ENCODE measurements at places on chromosomes 4 and X. TPM values are rescaled to one million over a fixed set of nuclear protein-coding genes. Genes with fewer than 3 reads are reported as not detected.

The CENPVL1 gene
- total RNA-seq, result not detected

DNA sequence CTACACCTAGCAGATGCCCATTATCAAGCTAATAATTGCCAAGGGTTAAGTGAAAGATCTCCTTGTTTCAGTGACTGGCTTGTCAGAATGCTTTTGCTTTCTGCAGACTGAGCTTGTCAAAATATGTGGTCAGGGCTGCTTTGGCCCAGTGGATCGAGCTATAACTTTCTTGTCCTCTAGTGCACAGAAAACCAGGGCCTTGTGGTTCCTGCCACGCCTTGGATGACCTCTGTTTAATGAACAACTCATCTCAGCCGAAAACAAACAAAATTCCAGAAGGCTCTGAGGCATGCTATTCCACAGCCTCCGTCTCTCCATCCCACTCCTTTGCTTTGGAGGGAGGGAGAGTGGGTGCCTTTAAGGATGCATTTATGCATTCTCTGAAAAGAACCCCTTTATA lies 11.3 kb downstream of the EVC start:
- no peaks in the 10 kb centered on the region for H3K4me1 ChIP-seq
- H3K4me3 ChIP-seq, result no peak overlapping the region
- no peaks in the 10 kb centered on the region for H3K36me3 ChIP-seq
- DNase-seq, result no peak

DNA sequence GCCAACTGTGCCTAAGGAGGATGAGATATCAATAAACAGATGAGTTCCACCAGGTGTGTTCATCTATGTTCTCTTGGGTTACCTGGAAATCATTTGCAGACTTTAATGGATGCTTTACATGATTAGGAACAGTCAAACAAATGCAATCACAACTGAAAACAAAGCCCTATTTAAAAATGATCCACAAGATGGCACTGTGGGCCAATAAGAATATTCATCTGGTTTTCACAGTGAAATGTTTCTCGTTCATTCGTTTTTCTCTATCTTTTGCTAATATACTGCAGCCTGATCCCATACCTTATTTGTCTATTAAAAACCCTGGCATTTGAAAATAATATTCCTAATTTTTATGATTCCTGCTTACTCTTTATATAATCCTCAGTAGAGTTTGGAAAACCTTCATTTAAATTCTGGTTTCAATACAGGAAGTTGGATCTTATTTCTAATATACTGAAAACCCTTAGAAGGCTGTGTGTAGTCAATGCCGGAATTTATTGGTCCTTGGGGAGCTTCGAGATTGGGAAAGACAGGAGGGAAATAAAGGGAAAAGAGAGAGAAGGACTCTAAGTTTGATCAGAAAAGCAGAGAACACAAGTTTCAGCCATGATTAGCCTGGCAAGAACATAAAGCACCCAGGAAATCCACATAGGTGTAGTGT lies 63.8 kb upstream of the TAPT1 start:
- no peak for DNase-seq
- H3K27me3 ChIP-seq, result no peaks in the 10 kb centered on the region
- no peaks in the 10 kb centered on the region for H3K36me3 ChIP-seq
- no peak overlapping the region for H3K4me3 ChIP-seq
- H3K4me1 ChIP-seq, result no peaks in the 10 kb centered on the region

The FAM47B gene
- not detected for total RNA-seq

The XPNPEP2 gene
- total RNA-seq, result 0.28 TPM

The MAGEA9B gene
- total RNA-seq, result not detected

The MGARP gene
- total RNA-seq, result not detected

DNA sequence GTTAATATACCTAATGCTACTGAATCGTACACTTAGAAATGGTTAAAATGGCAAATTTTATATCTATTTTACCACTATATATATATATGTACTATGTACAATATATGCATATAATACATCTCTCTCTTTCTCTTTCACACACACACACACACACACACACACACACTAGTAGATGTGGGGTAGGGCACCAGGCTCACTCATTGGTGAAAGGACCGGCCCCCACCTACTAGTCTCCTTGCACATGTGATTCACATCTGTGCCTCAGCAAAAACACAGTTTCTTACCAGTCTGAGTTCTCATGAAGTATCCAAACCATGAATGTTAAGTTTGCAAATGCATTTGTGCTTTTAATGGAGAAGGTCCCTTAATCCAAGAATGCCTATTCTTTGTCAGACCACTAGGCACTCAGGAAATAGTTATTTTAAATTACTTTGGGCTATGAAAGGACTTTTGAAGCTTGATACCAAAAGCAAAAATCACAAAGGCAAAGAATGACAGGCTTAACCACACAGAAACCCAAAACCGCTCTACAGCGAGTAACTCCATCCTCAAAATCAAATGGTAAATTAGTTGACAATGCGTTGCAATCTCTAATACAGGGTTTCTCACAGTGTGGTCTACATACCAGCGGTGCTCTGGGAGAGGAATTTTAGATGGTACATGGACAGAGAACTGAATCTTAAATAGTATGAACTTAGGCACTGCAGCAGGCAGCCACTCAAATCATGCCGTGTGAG lies 5.8 kb downstream of the TSC22D3 start:
- no peak for DNase-seq
- H3K27ac ChIP-seq, result no peak overlapping the region

DNA sequence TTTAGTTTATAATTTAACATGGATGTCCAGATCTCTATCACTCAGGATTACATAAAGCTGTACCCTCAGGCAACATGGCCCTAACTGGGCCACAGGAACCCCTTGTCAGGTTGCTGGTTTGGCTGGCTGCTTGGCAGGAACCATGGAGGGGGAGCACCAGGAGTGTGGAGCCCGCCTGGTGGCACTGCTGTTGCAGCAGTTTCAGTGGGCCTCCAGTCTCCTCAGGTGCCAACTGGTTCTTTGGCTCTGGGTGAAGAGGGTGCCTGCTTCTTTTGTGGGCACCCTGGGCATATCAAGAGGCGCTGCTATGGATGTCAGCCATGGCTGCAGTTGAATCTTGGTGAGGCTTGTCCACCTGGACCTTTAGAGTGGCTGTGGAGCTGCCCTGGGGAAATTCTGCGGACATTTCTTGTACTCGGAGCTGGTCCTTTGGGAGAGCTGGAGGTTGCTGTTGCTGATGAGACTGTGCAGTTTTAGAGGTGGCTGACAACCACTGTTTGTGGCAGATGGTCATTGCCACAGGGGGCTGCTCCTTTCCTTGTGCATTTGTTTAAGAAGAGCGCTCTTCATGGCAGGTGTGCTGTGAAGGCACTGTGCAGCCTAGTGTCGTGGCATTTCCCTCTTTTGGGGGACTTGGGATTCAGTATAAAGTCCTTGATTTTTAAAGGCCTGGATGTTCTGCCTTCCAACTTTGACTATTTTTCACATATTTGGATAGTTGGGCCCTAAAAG lies 10.3 kb upstream of the SMIM14 start:
- no peak overlapping the region for H3K27ac ChIP-seq
- H3K36me3 ChIP-seq, result no peaks in the 10 kb centered on the region

The AFM gene
- total RNA-seq, result not detected

The XG gene
- not detected for total RNA-seq

DNA sequence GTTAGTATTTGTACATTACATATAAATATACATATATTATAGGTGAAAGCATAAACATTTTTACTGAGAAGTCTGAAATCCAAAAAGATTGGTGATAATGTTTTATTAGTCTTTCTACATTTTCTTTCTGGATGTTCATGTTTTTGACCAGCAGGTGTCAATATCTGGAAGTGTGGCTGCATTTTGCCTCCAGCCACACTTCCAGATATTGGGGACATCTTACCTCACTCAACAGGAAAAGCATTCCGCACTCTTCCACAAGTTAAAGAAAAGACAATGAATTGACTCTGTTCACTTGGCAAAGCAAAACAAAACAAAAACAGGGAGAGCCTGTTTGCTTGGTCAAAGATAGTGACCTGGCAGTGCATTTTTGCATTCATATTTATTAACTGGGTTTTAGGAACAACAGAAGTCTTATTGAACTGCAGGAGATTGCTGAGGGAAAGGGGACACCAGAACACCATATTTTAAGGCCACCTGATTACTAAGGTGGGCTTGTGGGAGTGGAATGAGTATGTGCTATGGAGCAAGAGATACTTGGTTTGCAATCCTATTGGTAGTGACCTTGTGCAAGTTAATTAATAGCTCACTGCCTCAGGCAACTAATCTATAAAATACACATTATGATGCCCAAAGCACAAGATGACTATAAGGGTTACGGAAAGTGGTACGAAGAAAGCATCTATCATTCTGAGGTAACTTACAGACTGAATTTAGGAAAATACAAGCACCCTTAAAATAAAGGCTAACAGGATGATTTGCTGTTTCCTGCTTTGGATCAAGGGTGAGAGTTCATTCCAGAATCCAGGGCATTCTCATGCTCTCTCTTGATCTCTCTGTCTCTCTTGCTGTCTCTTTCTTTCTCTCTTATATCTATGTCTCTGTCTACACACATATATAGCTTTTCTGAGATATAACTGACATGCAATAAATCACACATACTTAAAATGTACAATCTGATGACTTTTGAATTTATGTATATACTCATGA lies 389.9 kb upstream of the EMCN start:
- no peaks in the 10 kb centered on the region for H3K36me3 ChIP-seq
- H3K27ac ChIP-seq, result no peak overlapping the region
- no peaks in the 10 kb centered on the region for H3K27me3 ChIP-seq
- H3K4me1 ChIP-seq, result no peaks in the 10 kb centered on the region
- DNase-seq, result no peak
- no peak overlapping the region for H3K4me3 ChIP-seq

DNA sequence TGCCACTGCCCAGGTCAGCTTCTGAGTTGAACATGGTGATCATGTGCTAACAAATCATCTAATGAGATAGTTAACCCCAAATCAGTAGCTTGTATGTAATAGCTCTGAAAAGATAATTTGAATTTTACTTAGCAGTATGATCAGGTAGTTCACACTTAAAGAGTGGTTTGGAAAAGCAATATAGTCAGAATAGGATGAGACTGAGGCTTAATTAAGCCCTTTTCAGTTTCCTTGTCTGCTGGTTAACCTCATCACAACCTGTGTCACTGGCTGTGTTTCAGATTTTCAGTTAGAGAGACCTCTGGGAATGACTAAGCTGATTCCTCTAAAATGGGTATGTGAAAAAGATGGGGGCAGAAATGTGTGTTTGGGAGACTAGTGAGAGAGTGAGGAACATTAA lies 38.1 kb downstream of the GPR174 start:
- H3K36me3 ChIP-seq, result no peaks in the 10 kb centered on the region
- no peaks in the 10 kb centered on the region for H3K27me3 ChIP-seq
- H3K4me3 ChIP-seq, result no peak overlapping the region
- no peak overlapping the region for H3K27ac ChIP-seq
- H3K4me1 ChIP-seq, result peaks cover 53% of the 10 kb centered on the region

The HSFX1 gene
- total RNA-seq, result 0.29 TPM

- H3K27me3 ChIP-seq, result no peaks in the 10 kb centered on the region
- no peaks in the 10 kb centered on the region for H3K36me3 ChIP-seq
These were observed 125.6 kb downstream of the PHF8 start for GRCh38 chrX:53918702-53919101.

The CT45A1 gene
- not detected for total RNA-seq

The GDPD2 gene
- total RNA-seq, result 0.09 TPM

The UGT8 gene
- total RNA-seq, result 0.46 TPM

The FHDC1 gene
- 0.04 TPM for total RNA-seq

The GAGE12E gene
- total RNA-seq, result not detected

The CSAG2 gene
- total RNA-seq, result not detected

DNA sequence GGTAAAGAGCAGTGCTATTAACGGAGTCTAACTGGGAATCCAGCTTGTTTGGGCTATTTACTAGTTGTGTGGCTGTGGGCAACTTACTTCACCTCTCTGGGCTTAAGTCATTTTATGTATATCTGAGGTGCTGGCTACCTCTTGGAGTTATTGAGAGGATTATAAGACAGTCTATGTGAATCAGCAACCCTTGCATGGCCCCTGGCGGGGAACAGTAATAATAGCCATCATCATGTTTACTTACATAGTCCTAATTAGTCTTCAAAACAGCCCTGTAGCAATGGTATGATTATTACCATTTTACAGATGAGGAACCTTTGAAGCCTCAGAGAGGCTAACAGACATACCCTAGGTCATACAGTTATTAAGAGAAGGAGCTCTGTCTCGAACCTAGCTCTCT lies 1.5 kb downstream of the HPRT1 start:
- no peak for DNase-seq
- no peak overlapping the region for H3K27ac ChIP-seq
- no peak overlapping the region for H3K4me3 ChIP-seq
- H3K27me3 ChIP-seq, result no peaks in the 10 kb centered on the region

- H3K36me3 ChIP-seq, result no peaks in the 10 kb centered on the region
- no peaks in the 10 kb centered on the region for H3K4me1 ChIP-seq
- no peak for DNase-seq
- H3K27me3 ChIP-seq, result no peaks in the 10 kb centered on the region
- H3K4me3 ChIP-seq, result no peak overlapping the region
- no peak overlapping the region for H3K27ac ChIP-seq
These were observed 173.9 kb downstream of the BMPR1B start for GRCh38 chr4:94931626-94932025.

DNA sequence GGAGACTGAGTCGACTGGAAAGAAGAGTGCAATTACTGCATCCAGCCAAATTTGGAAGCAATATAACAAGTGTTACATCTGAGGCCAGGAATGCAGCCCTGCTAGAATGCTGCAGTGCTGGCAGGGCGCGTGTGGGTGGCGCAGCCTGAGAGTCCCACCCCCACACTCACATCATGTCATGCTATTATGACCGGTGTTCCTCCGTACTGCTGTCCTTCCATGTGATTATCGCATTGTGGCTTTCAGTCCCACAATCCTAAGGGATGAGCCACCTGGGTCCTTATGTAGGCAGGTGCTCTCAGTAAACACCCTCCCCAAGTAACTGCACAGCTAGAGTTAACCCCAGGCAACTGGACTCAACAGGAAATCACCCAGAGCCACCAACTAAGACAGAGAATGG lies 122.6 kb upstream of the CPEB2 start:
- no peak overlapping the region for H3K4me3 ChIP-seq
- H3K27ac ChIP-seq, result no peak overlapping the region
- no peaks in the 10 kb centered on the region for H3K27me3 ChIP-seq
- no peaks in the 10 kb centered on the region for H3K36me3 ChIP-seq
- DNase-seq, result no peak

The TSPAN7 gene
- 0.18 TPM for total RNA-seq

- H3K36me3 ChIP-seq, result no peaks in the 10 kb centered on the region
- no peak overlapping the region for H3K4me3 ChIP-seq
- H3K27me3 ChIP-seq, result no peaks in the 10 kb centered on the region
- H3K4me1 ChIP-seq, result no peaks in the 10 kb centered on the region
These were observed 110.5 kb upstream of the ZNF518B start for GRCh38 chr4:10567766-10568165.

- no peaks in the 10 kb centered on the region for H3K4me1 ChIP-seq
- H3K27ac ChIP-seq, result no peak overlapping the region
- DNase-seq, result no peak
- no peaks in the 10 kb centered on the region for H3K27me3 ChIP-seq
- H3K4me3 ChIP-seq, result no peak overlapping the region
- no peaks in the 10 kb centered on the region for H3K36me3 ChIP-seq
These were observed 37.4 kb downstream of the CCKAR start for GRCh38 chr4:26452565-26453531.

Data from CD8-positive, alpha-beta memory T cell (primary cell).